ENCODE measurements at places on chromosomes 16 and 17.

GRCh38 chr17:44263345-44263902 lies 4.5 kb downstream of the SLC4A1 start:
- DNase-seq, result no peak

GRCh38 chr16:66502020-66502913 lies 47.7 kb downstream of the TK2 start:
- peak; percentile 59 for DNase-seq

GRCh38 chr17:82227629-82228277 lies 1.1 kb upstream of the SLC16A3 start:
- DNase-seq, result no peak

- no peak for DNase-seq
Measured at GRCh38 chr16:30030011-30030685, 923 bp downstream of the TLCD3B start.

GRCh38 chr17:69757688-69758430 lies 317.2 kb upstream of the KCNJ16 start:
- peak; percentile 97 for DNase-seq

DNA sequence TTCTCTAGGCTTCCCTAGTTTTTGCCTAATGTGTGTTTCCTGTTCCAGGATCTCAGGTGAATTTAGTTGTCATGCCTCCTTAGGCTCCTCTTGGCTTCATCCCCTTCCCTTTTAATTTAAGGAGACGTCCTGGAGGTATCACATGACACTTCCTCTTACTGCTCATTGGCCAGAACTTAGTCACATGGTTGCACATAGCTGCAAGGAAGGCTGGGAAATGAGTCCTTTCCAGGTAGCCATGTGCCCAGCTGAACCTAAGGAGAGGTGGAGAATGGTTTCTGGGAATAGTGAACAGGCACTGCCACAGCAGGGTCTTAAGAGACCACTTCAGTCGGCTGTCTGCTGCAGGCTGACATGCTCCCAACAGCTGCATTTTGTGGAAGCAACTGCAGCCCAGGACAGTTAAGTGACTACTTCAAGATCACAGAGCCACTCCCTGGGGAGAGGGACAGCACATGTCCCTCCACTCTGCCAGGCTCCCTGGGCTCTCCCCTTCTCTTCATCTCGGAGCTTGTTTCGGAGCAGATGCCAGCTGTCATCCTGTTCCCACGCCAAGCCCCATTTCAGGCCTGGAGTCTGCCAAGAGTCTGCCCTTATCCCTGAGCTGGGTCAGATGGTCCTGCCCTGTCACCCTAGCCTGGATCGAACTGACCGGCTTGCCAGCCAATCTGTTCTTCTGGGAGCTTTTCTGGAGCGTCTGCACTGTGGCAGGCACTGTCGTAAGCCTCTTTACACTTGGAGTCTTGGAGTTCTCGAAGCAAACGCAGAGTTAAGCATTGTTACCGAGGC lies 81.4 kb upstream of the FOXF1 start:
- DNase-seq, result no peak

- DNase-seq, result no peak
Measured at GRCh38 chr17:64773386-64773835, 111.3 kb upstream of the SMURF2 start.

DNA sequence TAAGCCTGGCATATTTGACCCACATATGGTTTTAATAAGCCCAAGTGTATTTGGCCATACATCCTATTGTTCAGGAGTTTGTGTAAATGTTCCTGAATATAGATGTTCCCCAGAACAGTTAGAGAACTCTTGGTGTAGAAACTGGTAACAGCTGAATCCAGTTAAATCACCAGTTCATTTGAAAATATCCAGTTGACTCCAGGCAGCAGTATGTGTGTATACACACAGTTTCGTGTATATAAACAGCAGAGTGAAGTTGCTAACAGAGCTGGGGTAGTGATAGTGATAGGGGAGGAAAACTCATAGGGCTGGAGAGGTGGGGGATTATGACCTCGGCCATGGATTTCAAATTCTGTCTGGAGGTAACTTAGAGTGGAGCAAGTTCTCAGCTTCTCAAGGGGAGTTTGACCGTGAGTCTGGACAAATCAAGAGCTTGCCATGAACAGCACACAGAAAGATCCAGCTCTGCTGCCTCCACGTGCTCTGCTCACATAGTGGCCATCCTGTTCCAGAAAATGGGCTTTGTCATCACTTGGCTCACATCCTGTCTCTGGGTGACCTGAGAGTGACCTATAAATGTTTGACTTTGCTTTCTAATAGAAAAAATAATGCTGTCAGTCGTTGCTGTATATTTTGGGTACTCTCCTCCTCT lies 30.6 kb upstream of the MMD start:
- peak; percentile 82 for DNase-seq

DNA sequence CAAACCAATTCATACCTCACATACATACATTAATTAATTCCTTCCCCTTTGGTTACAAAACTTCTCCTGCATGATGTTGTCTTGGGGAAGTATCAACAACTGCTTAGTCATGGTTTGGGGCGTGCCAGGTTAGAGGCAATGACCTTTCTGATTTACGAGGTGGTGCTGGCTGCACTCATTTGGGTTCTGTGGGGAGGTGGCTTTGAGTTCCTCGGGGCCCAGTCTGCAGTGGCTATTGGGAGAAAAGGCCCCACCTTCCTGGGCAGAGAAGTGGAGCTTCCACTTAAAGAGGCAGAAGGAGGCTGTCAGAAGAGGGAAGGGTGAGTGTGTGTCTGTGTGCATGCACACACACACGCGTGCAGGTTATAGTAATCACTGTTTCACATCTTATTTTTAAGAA lies 10.2 kb upstream of the ETV4 start:
- DNase-seq, result peak; percentile 47

GRCh38 chr16:70649300-70649699 lies 2.9 kb downstream of the IL34 start:
- peak; percentile 32 for DNase-seq
